ENCODE measurements at places on chromosomes 6 and 20.

GRCh38 chr20:55094353-55094861 is 619.0 kb downstream of the DOK5 start:
- no peak for DNase-seq

- no peak for DNase-seq
These were observed 1.5 kb downstream of the ZNFX1 start for GRCh38 chr20:49276161-49276960.

DNA sequence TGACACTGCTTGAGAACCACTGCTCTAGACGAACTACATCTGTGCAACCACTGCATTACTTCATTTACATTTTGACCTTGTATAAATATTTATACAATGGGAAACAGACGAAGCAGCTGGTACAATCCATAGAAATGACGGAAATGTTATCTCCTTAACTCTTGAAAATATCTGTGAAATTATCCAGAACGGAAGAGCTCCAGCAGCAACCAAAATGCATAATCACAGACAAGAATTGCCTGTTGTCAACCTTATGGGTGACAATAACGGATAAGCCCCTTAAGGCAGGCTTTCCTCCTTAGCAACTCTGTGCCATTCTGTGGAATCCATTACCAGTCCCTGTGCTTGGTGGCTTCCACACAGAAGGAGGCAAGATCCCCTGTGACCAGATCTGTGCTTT is 115.4 kb downstream of the DTNBP1 start:
- no peak for DNase-seq

DNA sequence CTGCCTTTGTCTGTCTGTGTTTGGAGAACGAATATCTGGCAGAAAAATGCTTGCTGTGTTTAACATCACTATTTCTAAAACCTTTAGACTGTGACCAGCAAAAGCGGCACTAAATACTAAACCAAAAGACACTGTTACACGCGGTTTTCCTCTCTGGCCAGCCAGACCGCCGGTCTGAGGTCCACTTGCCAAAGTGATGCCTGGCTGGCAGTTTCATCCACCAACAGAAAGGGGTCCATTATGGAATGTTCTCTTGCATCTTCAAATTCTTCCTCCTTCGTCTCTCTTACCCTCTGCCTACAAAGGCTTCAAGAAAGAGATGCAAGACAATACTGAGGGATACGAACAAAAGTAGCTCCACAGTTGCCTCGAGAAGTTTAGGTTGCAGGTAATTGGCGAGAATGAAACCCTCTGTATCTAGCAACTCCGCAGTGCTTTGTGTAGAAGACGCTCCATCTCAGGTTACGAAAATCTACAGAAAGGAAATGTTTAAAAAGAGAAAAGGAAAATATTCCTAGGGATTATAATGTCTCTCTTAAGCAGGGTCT is 176.6 kb downstream of the TRIM27 start:
- no peak for DNase-seq

- DNase-seq, result no peak
These were observed 306.6 kb downstream of the EPM2A start for GRCh38 chr6:145428706-145429105.

DNA sequence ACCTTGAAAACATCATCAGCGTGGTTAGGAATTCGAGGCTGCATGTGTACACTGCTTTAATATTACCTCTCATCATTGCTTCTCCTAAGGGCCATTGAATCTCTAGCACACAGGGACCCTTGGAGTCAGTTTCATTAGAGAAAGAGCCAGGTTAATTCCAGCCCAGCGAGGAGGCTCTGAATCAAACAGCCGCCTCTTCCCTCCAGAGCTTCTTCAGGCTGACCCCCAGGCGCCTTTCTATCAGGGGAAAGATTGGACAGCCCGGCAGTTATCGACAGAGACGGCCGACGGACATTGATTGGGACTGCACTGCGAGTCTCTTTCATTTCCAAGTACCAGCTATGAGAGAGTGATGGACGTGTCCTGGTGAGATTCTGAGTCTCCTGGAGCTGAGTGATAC is 159.2 kb downstream of the ANKRD60 start:
- DNase-seq, result no peak

- peak; percentile 31 for DNase-seq
These were observed 49.8 kb downstream of the FRK start for GRCh38 chr6:116010790-116011401.

- DNase-seq, result no peak
These were observed 851.7 kb upstream of the MAP3K7 start for GRCh38 chr6:91438570-91438969.
